ENCODE measurements at places on chromosomes 1 and 21.

GRCh38 chr1:204348722-204349121, 11.0 kb downstream of the PLEKHA6 start:
- DNase-seq, result no peak

DNA sequence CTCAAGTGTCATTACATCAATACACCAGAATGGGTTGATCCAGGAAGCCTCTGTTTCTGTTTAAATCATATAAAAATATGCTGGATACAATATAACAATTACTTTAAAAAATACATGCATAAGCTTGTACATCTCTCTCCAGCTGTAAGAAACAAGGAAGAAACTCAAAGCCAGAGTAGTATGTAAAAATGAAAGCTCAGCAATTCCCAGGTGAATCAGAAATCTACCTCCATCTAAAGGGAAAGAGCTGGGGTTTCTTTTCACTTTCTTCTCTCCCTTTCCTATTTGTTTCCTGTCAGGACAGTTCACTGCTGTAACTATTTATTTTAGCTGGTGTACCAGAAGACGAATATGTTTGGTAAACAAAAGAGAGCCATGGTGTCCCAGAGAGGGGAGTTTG, 301.0 kb upstream of the C1orf87 start:
- no peak for DNase-seq

DNA sequence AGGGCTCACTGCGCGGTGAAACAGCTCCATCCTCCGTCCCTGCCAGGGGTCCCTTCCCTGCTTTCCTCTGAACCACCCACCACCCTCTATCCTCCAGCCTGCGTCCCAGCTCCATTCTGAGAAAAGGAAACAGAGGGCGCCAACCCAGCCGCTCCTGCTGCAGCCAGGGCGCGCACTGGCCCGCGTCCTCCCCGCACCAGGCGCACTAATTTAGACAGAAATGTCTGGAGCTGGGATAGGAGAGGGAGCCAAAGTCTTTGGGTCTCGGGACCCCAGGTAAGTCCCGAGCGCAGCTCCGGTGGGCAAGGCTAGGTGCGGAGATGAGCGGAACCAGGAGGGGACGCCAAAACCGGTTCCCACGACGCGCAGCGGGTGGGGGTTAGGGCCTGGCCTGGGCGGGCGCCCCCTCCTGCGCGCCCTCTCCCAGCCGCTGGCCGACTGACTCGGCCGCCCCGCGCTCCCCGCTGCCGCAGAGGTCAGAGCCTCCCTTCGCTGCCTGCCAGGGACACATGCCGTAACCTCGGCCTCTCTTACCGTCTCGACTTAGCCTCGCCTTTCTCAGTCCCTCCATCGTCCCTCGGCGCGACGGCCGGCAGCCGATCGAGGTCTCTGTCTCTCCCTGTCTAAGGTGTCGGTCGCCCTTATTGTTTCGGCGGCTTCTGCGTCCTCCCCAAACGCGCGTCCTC, 2.0 kb downstream of the CAMK2N1 start:
- peak; percentile 48 for DNase-seq

DNA sequence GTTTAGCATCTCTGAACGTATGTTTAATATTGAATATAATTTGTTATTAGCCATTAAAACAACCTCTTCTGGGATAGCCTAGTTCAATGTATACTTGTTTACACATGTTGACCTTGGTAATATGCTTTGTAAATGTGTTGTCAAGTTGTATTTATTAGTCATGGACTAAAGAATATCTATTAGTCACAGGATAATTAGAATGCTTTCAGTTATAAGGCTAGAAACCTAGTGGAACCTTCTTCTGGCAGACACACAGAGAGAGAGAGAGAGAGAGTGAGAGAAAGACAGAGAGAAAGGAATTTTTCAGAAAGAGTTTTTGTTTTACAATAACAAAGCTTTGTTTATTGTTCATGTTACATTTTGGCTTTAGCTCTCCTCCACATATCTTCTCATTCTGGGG, 181.1 kb upstream of the APP start:
- DNase-seq, result no peak

DNA sequence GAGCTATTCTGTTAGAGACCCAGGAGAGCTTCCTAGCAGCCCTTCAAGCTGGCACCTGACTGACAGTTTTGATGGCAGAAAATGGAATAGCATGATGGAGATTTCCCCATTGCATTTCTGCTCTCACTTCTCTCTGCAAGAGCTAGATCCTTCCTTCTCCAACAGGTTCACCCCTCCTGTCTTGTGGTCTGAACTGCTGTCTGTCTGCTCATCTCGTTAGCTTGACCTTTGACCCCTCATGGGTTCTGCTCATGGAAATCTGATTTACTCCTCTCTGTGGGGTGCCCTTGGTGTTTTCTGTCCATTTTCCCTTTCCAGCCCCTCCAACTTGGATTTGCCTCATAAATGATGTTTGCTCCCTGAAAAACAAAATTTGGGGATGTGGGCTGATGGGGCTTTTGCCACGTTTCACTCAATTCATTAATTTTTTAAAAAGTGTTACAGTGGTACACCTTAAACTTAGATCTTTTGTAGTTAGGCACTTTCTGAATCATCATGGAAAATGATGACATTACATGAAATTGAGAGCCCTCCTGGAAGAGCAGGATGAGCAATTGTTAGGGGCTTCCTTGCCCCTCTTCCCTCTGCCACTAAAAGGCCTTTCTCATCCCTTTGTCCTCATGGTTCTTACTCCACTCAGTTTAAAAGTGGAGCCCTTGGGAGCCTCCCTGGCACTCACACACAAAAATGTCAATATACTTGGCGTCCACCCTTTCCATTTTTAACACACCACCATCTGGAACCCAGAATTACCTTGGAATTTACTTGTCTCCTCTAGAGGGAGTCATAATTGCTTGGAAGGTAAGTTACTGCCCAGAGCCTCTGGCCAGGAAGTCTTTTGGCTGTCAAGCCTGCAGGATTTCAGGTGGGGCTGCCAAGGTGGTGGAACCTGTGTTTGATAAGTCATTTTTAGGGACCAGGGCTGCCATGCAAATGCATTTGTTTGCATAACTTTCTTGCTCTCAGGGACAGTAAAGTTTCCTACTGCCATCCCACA, 31.9 kb upstream of the IL19 start:
- DNase-seq, result no peak

All from upper lobe of right lung (tissue), 1 donor.